ENCODE measurements at places on chromosomes 16 and 17.

GRCh38 chr17:65039336-65039988 lies 17.1 kb downstream of the GNA13 start:
- peak; percentile 88 for DNase-seq

DNA sequence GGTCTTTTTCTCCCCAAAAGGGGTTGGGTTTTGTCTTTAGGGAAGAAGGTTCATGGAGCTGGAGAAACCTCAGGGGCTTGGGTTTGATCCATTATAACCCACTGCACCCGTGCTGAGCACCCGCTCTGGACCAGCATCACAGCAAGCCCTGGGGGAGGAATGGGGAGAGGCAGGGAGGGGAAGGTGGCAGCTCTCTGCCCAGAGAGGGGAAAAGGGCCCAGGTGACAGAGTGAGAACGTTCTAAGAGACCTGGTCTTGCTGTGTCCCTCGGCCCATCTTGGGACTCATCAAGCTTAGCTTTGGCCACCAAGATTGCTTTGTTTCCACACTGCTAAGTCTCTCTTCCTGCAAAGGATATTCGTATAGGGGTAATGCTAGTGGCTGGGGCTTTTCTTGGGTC lies 38.2 kb upstream of the TAC4 start:
- DNase-seq = no peak

DNA sequence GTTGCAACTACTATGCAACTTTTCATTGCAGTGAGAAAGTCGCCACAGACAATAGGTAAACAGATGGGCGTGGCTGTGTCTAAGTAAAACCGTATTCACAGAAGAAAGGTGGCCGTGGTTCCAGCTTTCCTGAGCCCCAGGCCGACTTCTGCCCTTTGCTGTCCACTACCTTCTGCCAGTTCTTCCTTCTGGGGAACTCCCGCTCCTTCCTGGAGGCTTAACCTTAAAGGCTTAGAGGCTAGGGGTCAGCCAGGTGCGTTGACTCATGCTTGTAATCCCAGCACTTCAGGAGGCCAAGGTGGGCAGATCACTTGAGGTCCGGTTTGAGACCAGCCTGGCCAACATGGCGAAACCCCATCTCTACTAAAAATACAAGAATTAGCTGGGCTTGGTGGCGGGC lies 2.1 kb upstream of the SEPTIN12 start:
- DNase-seq = no peak

DNA sequence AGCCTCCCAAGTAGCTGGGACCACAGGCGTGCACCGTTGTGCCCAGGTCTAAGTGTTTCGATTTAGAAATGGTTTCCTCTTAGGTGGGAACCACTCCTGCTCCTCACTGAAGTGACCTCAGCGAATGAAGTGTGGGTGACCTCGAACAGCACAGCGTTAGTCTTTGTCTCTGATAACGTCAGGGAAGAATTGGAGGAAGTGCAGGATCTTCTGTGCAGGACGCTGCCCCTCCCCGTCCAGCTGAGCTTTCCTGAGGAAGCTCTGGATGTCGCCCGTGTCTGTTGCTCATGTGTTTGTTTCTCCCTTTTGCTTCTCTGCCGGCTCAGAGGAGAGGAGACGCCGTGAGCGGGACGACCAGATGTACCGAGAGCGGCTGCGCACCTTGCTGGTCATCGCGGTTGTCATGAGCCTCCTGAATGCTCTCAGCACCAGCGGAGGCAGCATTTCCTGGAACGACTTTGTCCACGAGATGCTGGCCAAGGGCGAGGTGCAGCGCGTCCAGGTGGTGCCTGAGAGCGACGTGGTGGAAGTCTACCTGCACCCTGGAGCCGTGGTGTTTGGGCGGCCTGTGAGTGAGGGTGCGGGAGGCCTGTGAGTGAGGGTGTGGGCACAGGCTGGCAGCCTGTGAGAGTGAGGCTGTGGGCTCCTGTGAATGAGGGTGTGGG lies 15.6 kb downstream of the SPG7 start:
- DNase-seq = no peak

- no peak for DNase-seq
These were observed 408.9 kb downstream of the PMP22 start for GRCh38 chr17:14856176-14856575.

DNA sequence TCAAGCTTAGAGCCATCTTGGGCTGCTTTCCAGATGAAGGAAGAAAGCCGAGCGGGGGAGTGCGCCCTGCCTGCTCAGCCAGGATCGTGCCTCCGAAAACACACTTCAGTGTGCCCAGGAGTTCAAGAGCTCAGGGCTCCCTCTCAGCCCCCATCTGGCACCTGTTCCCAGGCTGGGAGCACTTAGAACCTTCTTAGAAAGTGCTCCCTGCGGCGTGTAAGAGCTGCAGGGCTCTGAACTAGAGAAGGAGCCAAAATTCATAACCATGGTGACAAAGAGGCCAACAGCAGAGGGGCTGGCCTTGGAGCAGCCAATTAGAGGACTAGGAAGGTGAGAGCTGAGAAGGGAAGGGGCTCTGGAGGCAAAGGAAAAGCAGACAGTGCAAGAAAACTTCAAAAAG lies 59.0 kb upstream of the TNRC6C start:
- DNase-seq = no peak

GRCh38 chr17:29837531-29837930 lies 92.5 kb downstream of the SSH2 start:
- no peak for DNase-seq

- no peak for DNase-seq
These were observed 6.2 kb upstream of the ELAC2 start for GRCh38 chr17:13024016-13024415.

DNA sequence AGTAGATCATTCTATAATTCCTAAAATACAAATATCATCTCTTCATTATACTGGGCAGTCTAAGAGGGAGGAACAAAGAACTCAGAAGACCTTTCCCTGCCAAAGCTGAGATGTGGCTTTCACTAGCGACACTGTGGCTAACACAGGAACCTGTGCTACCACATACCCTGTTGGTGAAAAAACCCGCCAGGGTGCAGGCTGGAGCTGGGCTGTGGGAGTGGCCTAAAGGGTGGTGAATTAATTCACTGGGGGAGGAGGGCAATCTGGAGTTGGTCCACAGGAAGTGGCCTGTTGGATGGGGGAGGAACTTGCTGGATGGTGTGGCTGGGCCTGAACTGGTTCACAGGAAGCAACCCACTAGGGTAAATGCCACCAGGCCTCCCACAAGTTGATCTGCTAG lies 7.4 kb downstream of the ZNF594 start:
- no peak for DNase-seq

DNA sequence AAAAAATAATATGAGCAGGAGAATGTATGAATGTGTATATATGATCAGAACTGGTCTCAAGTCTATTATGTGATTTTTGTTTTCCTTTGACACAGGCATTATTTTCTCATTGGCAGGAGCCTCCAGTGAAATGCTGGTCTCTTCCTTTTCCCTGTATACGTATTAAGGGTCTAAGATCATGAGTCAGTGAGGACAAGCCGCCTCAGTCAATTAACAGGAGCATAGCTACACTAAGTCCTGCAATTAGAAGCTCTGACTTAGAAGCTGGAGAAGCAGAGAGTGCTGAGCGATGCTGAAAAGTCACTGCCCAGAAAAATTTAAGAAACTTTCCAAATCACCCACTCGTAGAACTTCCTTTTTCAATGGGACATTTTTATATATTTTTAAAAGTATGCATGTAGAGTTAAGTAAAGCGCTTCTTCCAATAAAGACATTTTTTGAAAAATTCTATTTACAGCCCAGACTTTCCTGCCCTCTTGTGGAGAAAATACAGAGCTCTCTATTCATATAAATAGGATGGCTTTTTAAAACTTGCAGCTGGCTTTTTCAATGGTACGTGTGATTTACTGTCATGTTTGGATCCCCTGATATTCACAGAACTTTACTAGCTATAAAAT lies 70.2 kb upstream of the PSMD7 start:
- no peak for DNase-seq

GRCh38 chr16:54210452-54211125 lies 76.0 kb downstream of the IRX3 start:
- DNase-seq = no peak

DNA sequence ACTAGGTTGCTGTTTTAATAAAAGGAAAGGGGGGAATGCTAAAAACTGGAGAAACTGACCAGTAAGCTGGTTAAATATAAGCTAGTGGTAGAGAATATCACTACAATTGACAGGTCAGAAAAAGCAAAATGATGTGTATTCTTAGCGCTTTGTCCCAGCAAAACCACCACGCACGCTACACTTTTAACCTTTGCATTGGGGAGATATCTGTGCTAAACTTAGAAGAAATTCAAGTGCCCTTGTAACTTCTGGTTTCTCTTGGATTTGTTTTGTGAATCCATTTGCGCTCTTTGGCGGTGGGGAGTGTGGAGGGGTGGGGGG lies 1.4 kb downstream of the GAN start:
- DNase-seq = no peak

GRCh38 chr16:66516509-66516807 lies 33.5 kb downstream of the TK2 start:
- DNase-seq = no peak

DNA sequence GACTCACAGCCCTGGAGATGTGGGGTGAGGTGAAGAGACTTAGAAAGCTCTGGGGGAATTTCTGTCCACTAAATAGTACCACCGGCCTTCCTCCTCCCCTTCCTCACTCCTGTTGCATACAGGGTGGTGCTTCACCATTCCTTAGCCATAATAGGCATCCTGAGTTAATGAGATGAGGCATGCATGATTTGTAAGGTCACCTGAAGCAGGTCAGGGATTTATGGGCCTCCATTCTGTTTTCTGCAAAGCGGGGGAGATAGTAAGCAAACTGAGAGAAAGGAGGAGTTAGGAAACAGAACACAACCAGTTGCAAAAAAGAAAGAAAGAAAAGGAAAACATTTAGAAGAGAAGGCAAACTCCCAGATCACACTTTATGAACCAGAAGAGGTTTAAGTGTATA lies 9.3 kb upstream of the MYOCD start:
- DNase-seq = no peak

- no peak for DNase-seq
These were observed 23.8 kb upstream of the DOC2B start for GRCh38 chr17:205148-205669.

- DNase-seq = no peak
These were observed 43.4 kb downstream of the TAOK1 start for GRCh38 chr17:29433541-29433940.

- DNase-seq = no peak
These were observed 61.2 kb downstream of the MPHOSPH6 start for GRCh38 chr16:82108774-82109173.

GRCh38 chr16:12321311-12321842 lies 344.8 kb downstream of the SNX29 start:
- DNase-seq = no peak

- DNase-seq = no peak
These were observed 71.0 kb downstream of the RBBP6 start for GRCh38 chr16:24610416-24610755.

- no peak for DNase-seq
These were observed 90.1 kb upstream of the GSE1 start for GRCh38 chr16:85522842-85523601.

- no peak for DNase-seq
These were observed 21.0 kb upstream of the HERPUD1 start for GRCh38 chr16:56910654-56911539.

- DNase-seq = no peak
These were observed 4.5 kb downstream of the NTHL1 start for GRCh38 chr16:2042986-2043666.

Measured in activated CD4-positive, alpha-beta T cell treated with anti-CD3 and anti-CD28 coated beads, Interleukin-2, Interleukin-4, amounts not matched to agents 100 ng/mL and 50 ng/mL, durations not matched to agents 16 hours and 8 hours (primary cell).